Activated CD4-positive, alpha-beta T cell treated with anti-CD3 and anti-CD28 coated beads, Interleukin-2, amount 50 U/mL, for 48 hours (primary cell): ENCODE measurements at places on chromosomes 13 and 19.

GRCh38 chr19:16715611-16716010 is 4.0 kb upstream of the NWD1 start:
- no peak for DNase-seq

- no peak for DNase-seq
Observed at GRCh38 chr19:7690779-7691258, 10.2 kb downstream of the TRAPPC5 start.

DNA sequence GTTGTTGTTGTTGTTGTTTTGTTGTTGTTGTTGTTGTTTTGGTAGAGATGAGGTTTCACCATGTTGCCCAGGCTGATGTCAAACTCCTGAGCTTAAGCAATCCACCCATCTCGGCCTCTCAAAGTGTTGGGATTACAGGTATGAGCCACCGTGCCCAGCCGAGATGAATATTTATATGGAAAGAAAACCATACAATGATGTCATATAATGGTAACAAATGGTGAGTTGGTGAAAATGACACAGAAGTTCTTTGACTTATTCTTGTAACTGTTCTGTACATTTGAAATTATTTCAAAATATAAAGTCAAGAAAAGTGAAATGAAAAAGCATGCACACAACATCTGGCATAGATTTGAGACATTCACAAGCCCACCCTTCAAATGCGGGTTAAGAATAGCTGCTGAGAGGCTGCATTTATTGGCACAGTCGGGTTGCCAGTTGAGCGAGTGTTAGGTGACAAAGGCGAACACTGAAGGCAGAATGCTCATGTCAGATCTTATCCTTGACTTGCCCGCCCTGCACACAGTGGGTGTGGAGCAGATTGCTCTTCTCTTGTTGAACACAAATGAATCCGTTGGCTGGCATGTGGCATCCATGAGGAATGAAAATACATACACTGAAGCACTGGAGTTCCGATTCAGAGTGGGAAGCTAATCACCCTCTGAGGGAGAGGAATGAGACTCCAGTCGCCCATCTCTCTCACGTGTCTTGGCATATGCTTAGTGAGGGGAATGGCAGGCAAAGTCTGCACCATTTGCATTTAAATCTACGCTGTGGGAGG is 15.8 kb upstream of the UBE2S start:
- DNase-seq: no peak

- no peak for DNase-seq
Observed at GRCh38 chr19:2986951-2987524, 9.7 kb downstream of the TLE6 start.

DNA sequence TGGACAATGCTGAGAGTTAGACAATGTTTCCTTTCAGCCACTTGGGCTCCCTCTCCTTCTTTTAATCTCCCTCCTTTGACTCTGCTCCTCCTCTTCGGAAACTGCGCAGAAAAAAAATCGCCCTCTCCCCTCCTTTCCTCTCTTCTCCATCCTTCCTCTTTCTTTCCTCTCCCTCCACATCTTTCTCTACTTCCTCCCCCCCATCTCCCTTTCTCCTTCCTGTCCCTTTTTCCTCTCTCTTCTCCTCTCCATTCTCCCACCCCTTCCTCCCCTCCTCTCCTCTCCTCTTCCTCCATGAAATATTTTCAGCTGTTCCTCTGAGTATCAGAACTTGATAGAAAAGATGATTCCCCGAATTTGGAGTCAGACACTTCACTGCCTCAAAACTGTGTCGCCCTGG is 15.1 kb upstream of the PTPRS start:
- DNase-seq: no peak

- DNase-seq: no peak
Observed at GRCh38 chr13:113882716-113883115, 18.8 kb upstream of the GAS6 start.

DNA sequence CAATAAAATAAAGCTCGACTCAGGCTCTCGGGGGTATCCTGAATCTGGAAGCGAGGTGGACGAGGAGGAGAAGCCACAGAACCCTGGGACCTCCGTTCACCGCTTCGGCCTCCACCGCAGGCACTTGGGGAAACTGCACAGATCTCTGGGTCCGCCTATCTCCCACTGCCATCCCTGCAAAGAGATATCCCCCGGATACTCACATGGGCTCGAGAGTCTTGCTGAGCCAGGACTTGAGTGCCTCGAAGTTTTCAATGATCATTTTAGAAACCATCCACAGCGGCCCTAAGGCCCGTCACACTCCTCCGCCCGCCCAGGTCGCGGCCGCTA is 589 bp downstream of the RBM26 start:
- no peak for DNase-seq

DNA sequence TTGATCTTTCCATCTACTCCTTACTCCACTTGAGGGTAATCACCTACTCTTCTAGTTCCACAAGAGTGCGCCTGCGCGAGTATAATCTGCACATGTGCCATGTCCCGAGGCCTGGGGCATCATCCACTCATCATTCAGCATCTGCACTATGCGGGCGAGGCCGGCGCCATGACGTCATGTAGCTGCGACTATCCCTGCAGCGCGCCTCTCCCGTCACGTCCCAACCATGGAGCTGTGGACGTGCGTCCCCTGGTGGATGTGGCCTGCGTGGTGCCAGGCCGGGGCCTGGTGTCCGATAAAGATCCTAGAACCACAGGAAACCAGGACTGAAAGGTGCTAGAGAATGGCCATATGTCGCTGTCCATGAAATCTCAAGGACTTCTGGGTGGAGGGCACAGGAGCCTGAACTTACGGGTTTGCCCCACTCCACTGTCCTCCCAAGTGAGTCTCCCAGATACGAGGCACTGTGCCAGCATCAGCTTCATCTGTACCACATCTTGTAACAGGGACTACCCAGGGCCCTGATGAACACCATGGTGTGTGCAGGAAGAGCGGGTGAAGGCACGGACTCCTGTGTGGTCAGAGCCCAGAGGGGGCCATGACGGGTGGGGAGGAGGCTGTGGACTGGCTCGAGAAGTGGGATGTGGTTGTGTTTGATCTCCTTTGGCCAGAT is 2.7 kb upstream of the KLK2 start:
- peak; percentile 50 for DNase-seq

GRCh38 chr19:48329167-48329891 is 4.0 kb downstream of the EMP3 start:
- DNase-seq: peak; percentile 49

DNA sequence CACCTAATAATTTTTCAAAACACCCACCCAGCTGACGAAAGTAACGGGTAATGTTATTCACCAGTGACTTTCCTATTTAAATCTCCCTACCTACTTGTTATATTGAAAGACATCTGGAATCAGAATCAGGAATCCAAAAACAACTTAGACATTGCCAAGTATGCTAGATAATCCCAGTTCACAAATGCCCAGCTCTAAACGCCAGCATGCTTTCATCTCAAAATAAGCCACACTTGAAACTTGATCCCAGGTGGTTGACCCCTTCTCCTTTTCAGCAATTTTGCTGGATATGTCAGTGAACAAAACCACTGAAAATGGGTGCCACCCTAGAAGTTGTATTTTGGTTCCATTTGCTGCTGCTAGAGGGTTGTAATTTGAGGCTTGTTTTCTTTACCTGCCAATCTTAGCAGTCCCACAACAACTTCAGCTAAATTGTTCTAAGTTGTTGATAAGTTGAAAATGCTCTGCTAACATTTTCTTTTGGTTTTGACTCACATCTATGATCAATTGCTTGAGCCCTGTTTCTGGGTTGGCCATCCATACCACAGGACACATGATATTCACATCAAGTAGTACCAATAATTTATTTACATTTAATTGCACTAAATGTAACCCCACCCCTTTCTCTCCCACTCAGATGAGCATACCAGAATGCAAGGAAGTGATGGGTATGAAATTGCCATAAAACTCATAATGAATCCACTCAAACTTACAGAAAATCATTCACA is 66.4 kb downstream of the DCT start:
- DNase-seq: no peak

- no peak for DNase-seq
Observed at GRCh38 chr13:96020155-96020575, 33.0 kb downstream of the UGGT2 start.

DNA sequence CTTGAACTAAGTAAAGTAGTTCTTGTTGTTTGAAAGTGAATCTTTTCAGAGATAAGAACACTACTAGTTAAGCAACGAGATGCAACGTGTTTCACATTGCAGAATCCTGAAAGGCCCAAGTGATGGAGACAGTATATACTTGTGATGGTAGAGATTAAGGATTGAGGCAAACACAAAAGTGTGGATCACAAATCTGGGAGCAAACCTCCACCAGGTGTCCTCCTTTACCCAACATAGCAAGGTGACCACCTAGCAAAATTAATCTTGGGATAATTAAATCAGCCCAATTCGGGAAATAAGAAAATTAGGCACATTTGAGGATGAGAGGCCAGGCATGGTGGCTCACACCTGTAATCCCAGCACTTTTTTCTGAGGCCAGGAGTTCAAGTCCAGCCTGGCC is 563.9 kb downstream of the DACH1 start:
- DNase-seq: no peak

GRCh38 chr13:70835371-70835770 is 727.1 kb upstream of the KLHL1 start:
- DNase-seq: no peak

GRCh38 chr13:97249796-97250495 is 27.8 kb downstream of the MBNL2 start:
- no peak for DNase-seq
